ENCODE measurements at places on chromosomes 4 and X.
A peak's percentile ranks its signal among the peaks of the same experiment; 100 is the strongest.

GRCh38 chr4:2248821-2249261 is 6.9 kb upstream of the HAUS3 start:
- no peak for DNase-seq

DNA sequence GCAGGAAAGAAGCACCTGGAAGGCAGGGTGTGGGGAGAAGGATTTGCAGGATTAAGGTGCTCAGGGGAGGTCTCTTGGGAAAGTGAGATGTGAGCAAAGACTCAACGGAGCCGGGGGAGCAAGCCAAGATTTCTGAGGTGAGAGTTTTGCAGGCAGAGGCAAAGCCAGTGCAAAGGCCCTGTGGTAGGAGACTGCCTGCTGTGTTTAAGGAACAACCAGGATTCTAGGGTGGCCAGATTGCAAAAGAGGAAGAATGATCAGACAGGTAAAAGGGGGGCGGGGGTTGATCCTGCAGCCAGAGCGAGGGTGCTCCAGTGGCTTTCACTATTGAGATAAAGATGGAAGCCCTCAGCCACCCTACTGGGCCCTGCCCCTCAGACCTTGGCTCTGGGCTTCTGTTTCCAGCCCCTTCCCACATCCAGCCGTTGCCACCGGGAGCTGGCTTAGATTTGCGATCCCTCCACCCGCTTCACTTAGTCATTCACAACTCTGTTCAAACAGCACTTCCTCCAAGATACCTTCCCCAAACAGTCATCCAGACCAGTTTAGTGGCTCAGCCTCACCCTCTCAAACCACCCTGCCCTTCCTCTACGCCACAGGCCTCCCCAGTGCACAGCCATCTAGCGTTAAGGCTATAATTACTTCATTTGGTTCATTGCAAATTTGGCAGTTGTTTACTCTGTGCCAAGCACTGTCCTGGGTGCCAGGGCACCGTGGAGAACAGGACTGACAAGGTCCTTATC is 23.3 kb upstream of the BCOR start:
- DNase-seq, result no peak

DNA sequence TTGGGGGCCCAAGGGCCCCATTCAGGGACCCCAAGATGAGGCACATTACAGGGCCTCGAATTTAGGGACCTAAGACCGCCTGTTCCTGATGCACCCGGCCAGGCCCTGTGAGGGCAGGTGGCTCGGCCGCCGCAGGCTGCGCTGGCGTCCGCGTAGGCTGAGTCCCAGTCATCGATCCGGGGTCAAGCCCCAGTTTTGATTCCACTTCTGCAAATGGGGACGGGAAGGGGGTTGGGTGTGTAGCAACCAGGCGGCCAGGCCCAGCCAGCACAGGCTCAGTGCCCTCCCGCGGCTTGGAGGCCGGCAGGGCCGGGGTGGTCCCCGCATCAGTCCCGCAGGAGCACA is 327 bp downstream of the PNPLA4 start:
- no peak for DNase-seq

DNA sequence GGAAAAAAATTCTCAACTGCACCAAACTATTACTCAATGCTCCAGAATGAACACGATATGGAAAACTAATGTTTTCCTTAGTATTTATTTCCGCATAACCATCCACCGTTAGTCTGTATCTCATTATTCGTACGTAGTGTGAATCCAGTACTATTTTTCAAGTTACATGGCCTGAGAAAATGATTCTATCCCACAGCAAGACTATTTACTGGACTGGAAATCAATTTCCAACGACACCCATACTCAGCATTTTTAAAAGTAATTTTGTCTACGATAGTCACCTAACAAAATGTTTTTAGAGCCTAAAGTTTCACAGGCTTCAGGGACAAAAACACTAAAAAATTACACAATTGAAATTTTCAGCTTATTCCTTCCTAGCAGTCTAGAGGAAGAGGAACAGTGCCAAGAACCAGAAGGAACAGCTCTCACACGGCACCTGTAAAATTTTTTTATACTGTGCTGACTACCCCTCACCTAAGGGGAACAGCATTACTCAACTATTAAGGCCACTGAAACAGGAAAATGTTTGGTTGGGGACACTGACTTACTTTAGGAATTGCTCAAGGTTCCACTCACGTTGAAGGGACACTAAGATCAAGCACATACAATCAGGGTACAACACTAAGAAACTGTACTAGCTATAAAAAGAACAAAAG is 9.6 kb downstream of the UBE2D3 start:
- DNase-seq, result no peak

DNA sequence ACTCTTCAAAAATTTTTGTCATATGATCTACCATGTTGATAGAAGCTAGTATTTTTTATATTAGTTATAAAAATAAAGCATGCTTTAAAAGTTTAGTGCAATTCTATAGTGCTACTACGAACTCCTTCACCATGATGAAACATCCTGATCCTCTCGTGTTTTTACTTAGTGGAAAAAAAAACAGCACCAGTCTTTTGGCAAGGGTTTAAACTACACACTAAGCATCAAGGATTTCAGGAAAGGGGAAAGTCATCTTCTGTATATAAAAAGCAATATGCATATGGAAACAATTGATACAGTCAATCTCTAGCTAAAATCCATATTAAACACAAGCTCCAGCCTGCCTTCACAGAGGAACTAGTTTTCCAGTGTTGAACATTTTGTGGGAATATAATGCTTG is 18.7 kb downstream of the CHM start:
- DNase-seq, result no peak

GRCh38 chr4:3811621-3812020 is 45.4 kb downstream of the ADRA2C start:
- no peak for DNase-seq

- no peak for DNase-seq
These were observed 349.5 kb downstream of the ZIC3 start for GRCh38 chrX:137915466-137915865.

DNA sequence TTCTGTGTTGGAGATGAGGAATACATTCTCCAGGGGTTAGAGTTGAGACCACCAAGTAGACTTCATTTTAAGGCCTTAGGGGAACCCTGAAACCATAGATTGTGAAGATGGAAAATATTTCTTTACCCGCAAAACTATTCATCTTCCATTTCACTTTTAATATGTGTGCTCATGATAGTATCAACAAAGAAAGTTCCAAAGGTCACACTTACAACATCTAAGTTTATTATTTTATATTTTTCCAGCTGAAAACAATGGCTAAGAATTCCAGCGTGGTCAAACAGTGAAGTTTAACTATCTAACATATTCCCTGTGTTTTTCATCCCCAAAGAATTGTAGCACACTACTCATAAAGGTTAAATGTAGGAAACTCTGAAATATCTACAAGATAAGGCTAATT is 214.5 kb upstream of the GIMD1 start:
- no peak for DNase-seq

DNA sequence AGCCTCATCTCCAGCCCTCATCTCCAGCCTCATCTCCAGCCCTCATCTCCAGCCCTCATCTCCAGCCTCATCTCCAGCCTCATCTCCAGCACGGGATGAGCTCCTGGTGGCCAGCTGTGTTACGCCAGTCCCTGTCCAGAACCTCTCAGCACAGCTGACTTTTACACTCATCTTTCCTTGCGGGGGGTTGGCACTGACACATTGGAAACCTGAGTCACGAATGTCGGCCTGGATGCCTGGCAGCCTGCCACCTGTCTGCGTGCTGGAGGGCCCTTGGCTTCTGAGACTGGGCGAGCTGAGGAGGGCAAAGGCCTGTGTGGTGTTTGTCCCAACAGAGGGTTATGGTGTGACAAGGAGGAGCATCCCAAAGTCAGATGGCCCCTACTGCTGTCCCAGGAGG is 66.1 kb upstream of the HGFAC start:
- DNase-seq, result peak; percentile 45

DNA sequence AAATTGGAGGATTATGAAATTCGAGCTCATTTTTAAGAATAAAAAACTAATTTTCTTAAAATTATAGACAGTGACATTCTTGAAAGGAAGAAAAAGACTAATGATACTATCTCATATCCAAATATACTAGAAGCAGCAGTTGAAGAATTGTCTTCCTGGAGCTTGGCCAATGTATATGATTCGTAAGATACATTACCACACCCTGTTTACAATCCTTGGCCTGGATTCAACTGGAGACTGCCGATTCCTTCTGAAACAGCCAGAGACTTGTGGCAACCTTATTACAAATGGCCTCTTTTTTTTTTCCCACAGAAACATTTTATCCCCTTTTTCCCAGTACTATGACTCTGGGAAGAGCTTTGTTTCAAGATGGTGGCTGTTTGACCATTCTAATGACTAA is 571.2 kb upstream of the FAT1 start:
- peak; percentile 52 for DNase-seq

All from RWPE1 (cell line).